HT-29 (cell line): ENCODE measurements at places on chromosomes 7 and 10.

DNA sequence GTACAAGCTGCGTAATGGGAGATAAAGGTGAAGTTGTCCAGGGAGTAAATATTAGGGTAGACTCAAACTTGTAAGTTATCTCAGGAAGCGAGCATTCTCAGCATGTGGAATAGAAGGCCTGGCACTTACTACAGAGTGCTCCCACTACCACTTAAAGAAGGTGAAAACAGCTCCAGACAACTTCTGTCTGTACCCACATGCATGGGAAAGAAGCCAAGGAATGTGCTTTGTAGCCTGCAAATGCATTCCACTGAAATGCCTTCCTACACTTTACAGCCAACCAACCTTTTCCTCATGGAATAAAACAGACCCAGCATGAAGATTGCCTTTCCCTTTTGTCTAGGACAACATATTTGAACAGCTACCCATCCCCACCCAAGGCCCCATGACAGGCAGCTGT, 45.4 kb upstream of the NPSR1 start:
- no peak for DNase-seq

DNA sequence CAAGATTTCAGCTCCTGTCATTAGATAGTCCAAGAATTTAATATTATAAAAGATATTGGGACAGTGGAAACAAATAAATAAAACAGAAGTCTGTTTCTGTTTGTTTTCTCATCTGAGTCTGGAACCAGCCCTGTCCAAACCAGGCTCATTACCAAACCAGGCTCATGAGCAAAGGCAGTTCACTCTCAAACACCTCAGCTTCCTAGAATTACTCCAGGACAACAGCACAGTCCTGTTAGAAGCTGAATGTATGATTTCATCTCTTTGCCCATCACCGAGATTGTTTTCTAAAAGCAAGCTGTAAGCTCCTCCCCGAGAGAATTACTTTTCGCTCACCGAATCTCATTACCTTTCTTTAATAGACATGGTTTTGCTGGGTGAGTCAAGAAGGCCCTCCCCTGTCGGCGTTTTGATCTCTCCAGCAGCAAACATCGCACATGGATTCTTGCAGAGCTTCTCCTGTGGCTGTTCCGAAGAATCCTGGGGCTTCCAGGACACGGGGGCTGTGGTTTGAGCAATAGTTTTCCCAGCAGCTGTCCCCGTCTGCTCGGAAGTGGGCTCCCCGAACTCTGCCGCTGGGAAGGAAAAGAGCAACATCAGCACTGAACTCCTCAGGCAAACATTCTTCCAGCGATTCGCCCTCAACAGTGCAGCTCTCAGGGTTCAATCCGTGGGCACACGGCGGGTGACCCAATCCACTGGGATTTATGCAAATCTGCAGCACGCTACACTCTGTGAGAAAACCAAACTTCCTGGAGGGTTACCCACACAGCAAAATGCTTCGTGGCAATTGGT, 112.5 kb downstream of the SVIL start:
- no peak for DNase-seq

DNA sequence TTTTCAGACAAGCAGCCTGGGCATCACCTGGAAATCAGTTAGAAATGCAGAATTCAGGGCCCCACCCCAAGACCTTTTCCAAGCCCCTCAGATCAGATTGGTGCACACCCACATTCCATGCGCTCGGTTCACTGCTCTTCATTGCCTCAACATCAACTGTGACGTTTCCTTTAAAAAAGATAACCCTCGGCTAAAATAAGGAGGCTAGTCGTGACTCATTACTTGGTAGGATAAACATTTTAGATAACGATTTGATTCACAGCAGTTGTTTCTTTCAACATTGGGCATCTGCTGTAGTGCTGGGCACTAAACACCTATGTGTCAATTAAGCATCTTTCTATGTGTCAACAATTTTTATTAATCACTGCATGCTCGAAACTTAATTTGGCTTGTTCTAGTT, 191.1 kb upstream of the LRGUK start:
- DNase-seq: no peak

DNA sequence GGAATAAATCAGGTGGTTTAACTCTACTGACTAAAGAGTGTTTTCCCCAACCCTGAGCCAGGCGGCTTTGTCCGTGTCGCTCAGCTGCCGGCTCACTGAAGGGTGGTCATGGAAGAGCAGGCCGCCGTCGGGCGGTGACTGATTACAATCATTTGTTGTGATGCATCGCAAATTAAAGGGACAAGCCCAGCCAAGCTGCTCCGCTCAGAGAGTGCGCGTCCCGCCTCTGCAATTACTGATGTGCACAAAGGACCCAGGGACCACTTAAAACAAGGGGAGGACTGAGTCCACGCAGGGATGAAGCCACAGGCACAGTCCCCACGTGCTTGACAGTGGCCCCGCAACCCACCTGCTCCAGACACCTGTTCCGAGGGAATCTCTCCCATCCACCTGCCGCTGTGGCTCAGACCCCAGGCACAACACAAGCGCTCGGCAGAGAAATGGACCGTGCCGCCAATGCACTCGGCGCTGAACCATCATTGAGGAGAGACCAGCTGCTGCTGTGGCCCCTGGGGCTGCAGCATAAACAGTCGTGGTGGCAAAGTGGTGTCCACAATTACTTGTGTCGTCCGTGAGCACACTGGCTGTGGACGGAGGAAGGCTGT, 526.5 kb downstream of the PTPRN2 start:
- no peak for DNase-seq

- DNase-seq: peak; percentile 9
Measured at GRCh38 chr7:113460067-113460466, 341.7 kb upstream of the SMIM30 start.

GRCh38 chr7:7808156-7808555, 89.7 kb upstream of the RPA3 start:
- DNase-seq: peak; percentile 6

GRCh38 chr7:107712025-107712424, 31.9 kb upstream of the CBLL1 start:
- no peak for DNase-seq

DNA sequence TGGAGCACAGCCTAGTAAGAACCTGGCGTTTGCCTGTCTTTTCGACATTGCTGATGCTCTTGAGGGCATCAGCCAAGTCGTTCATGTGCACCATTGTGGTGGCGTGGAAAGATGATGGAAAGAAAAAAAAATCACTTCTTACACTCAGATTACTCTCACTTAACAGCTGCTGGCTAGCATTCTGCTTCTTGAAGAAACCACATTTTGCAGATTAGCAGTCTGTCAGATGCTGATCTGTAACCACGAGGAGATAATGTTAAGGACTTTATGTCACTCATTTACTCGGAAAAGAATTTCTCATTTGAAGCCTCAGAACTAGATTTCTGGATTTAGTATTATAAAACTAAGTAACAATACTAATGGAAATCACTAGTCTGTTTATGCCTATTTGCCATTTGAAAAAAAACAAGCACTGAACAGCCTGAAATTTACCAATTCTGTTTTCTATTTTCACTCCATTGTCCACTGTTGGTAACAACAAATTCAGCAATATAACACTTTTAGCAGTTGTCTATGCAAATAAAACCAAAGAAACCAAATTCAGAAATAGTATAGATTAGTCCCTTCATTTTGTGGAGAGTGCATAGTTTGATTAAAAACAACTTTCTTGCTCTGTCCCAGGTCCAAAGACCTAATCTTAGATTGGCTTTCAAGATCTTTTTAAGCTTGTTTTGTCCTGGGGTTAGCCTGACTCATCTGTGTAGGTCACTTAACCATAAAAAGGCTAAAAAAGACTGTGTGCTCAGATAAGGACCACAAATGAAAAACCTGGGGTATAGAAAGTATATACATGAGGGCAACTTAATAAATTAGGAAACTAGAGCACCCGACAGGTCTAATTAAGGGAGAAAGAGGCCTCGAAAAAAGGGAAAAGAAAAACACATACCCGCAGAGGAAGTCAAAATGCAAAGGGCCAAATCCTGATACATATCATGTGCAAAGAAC, 67.5 kb downstream of the NT5C2 start:
- DNase-seq: no peak

DNA sequence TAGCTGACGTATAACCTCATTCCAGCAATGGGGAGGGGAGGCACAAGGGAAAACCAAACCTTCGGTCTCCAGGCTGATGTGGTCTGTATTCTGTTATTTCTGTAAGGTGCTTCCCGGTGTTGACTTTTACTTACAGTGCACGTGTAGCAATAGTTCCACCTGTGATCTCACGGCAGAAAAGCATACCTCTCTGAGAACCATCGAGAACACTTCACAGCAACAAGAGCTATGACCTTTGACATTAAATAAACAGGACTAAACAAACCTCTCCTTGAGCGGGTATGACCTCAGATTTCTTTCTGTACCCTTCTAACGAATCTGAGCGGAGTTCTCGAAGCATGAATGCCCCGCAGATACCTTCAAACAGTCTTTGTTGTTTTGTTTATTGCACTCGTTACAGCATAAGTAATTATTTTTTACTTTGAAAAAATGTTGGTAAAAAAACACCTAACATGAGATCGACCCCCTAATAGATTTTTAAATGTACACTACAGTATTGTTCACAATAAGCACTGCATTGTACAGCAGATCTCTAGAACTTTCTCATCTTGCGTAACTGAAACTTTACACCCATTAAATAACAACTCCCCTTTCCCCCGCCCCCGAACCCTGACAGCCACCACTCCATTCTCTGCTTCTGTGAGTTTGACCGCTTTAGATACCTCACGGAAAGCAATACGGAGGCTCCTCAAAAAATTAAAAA, 282.3 kb downstream of the GATA3 start:
- no peak for DNase-seq

DNA sequence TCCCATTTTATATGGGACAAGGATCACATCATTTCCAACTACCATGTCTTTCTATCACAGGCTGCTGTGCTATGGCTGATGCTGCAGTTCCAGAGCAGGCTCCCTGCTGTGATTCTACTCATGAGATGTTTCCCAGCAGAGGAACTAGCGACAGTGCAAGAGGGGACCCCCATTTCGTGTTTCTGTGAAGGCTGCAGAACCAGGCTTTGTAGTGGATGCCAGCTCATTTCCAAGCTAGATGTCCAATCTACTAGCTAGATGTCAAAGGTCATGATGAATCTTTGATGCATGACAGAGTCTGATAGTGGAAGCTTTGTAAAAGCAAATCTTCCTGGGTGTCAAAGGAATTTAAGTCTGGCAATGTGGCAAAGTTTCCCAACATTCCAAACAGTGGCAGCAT, 21.2 kb upstream of the MYO3A start:
- DNase-seq: no peak

DNA sequence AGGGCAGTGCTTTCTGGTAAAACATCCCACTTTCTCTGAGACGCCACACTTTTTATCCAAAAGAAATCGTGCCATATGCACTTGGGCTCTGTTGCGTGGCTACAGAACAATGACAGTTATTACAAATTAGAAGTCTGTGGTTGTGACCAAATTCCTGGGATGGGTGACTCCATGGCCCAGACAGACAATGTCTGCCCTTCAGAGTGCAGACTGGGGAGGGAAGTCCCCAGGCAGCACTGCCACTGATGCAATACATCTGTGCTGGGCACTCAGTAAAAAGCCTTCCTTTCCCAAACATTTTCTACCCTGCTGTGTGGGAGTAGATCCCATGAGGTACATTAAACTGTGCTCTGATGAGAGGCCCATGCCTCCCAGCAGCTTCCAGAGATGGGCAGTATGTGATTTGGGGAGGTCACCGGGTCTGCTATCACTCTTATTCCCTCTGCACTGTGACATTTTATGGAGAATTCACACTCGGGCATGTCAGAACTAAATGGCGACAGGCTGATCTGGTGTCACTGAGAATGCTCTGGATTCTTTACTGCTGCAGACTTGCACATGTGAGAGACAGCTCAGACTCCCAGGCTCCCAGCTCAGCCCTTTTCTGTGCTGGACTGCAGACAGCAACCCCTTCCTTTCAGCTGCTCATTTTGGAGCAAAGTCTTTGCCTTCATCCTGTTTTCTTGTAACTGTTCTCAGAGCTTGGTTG, 243.5 kb upstream of the ZNF32 start:
- no peak for DNase-seq

- DNase-seq: no peak
Measured at GRCh38 chr7:139367438-139368155, 7.9 kb downstream of the LUC7L2 start.

DNA sequence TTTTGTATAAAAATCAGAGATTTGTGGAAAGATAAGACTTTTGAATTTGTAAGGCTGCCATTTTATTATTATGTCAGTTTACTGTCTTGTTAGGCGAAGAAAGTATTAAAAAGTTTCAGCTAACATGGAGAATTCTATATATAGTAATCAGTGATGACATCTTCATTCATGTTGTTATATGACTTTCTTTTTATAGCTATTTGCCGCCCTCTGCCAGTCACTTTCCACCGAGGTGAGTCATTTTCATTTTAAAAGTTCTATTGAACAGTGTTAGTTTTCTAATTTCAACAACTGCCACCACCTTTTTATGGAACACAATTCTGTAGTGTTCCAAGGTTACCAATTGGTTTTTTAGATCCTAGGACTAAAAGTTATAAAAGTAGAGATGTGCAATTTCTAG, 11.8 kb downstream of the CUTC start:
- DNase-seq: no peak

DNA sequence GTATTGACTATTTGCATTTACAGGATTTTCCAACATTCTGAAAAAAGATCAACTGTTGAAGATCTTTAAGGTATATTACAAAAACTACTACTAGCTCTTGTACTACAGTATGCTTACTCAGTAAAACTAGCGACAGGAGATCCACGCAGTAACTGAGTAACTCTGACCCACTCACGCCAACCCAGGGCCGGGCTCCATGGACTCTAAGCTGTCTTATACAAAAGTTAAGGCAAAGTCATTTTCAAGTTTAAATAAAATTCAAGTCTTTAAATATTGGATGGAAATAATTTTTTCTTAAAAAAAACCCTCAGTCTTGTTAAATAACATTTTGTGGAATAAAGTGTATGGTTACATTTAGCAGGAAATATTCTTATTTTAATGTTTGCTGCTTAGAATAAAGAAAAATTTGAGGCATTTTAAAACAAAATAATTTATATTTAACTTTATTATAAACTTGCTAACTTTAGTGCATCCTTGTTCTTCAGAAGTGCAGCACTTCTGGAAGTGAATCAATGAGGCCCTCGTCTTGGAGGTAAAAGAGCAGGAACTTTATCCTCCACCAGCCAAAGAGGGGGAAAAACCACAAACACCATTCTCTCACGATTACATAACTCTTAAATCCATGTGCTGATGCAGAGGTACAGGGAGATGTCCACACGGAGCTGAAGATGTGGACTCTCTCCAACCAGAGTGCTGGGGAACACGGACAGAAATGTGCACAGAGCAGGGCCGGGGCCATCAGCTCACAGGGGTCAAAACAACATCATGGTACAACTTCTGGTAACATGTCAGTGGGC, 119.9 kb downstream of the LARP4B start:
- DNase-seq: no peak

GRCh38 chr7:41886901-41887311, 184.0 kb upstream of the INHBA start:
- DNase-seq: no peak

DNA sequence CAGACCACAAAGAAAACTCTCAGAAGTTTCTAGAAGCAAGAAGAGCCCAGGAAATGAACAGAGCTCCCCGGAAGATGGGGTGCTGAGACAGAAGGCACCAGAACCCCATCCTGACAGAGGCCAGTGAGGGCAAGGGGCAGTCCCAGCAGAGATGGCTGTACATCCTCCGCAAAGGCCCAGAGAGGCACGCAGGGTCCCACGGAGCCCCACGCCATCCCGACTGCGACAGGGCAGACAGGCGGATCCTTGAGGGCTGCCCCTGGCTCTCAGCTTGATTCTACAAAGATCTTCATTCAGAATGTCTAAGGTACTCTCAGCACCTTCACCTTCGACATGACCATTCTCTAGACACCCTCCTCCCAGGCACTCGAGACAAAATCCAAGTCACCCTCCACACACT, 107.9 kb upstream of the DDC start:
- no peak for DNase-seq
